ENCODE measurements at places on chromosomes 13 and 19.
A peak's percentile ranks its signal among the peaks of the same experiment; 100 is the strongest.

GRCh38 chr13:55553701-55554100, 1587.0 kb upstream of the PRR20A start:
- no peak for DNase-seq

GRCh38 chr13:80374901-80375300, 34.0 kb upstream of the SPRY2 start:
- DNase-seq: no peak

DNA sequence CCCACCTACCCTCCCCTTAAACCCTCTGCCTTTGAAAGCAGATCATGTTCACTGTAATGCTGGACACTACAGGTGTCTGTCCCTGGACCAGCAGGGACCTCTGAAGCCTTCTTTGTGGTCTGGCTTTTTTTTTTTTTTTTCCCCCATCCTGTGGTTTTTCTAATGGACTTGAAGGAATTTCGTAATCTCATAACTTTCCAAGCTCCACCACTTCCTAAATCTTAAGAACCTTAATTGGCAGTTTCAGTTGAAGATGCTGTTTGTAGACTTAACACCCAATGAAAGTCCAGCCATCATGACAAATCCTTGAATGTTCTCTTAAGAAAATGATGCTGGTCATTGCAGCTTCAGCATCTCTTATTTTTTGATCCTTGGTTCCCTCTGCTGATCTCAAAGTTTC, 45.0 kb upstream of the LRCH1 start:
- no peak for DNase-seq

DNA sequence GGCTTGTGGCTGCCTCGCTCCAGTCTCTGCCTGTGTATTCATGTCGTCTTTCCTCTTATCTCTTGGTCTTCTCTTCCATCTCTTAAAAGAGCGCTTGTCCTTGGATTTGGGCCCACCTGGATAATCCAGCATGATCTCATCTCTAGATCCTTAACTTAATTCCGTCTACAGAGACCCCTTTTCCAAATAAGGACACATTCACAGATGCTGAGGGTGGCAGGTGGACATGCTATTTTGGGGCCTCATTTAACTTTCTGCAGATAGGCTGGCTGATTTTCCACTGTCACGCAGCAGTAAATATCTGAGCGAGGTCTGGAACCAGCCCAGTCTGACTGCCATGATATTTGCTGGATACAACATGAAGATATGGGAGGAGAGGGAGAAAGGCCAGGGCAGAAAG, 41.5 kb upstream of the TSHZ3 start:
- DNase-seq: no peak

GRCh38 chr19:33191501-33191900, 2.6 kb upstream of the LRP3 start:
- DNase-seq: no peak

GRCh38 chr13:37481011-37481884, 117.3 kb downstream of the POSTN start:
- no peak for DNase-seq

DNA sequence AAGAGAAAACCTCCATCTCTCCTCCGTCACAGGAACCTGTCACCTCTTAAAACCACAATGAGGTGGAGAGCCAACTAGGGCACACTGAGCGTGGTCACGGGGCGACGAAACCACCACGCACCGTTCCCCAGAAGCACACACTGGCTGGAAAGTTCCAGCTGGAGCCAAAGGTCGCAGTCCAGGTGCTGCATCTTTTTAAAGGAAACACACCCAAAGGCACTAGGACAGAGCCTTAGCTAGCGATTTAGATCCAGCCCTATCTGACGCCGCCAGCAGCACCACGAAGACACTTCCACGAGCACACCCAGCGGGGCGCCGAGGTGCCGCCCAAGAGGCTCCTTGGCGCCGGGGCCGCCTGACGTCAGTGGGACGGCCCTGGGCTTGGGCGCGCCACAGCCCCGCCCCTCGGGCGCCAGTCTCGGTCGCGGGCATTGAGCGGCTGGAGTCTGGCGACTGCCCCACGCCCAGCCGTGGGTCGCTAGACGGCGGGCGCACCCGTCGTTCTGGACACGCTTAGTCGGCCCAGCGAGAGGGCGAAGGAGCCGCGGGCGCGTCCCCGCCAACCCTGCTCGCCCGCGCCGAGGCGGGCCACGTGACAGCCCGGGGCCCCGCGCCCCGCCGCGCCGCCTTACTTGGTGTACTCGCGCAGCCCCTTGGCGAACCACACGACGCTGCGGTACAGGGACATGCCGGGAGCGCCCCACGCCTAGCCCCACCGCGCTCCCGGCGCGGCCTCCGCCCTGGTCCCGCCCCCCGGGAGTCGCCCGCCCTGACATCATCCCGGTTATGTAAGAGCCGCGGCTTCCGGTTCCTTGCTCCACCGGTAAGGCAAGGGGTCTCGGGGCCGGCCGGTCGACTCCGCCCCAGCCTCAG, at the start of gene DHRS12:
TSS of gene DHRS12 (minus strand) at position 742 of the 873 bp plus-strand sequence. CDS start 4,504 bp downstream, outside the sequence.
- DNase-seq: peak; percentile 91

GRCh38 chr19:29711584-29712132, 3.4 kb downstream of the C19orf12 start:
- DNase-seq: no peak

DNA sequence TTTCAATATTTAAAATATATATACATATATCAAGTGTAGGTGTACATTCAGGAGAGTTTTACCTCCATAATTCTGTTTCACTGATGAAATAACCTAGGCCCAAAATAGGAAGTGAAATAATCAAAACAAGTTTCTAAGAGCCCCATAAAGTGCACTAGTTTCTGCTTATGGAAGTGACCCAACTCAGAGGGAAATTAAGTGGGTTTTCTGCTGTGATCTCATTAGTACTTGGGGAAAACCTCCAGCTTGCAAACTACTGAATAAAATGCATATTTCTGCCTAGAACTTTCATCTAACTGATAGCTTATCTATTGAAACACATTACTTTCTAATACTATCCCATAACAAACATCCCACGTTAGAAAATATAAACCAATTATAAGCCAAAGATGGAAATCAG, 45.4 kb upstream of the MIR17HG start:
- DNase-seq: peak; percentile 39

GRCh38 chr13:19048381-19048780, 133.2 kb downstream of the TUBA3C start:
- DNase-seq: no peak

DNA sequence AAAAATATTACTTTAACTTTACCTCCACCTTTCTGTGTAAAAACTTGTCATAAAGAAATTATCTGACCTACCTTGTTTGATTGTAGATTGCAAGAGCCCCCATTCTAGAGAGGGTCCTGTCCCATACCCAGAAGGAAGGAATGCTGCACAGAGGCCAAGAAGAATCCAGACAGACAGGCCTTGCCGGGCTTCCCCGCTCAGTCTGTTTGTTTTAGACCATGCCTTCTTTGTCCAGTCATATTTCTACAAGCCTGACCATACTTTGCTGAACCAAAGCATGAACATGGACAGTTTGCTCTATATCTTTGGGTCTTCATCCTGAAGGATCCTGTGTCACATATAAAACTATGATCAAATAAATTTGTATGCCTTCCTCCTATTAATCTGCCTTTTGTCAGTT, 95.8 kb upstream of the MYCBP2 start:
- no peak for DNase-seq

DNA sequence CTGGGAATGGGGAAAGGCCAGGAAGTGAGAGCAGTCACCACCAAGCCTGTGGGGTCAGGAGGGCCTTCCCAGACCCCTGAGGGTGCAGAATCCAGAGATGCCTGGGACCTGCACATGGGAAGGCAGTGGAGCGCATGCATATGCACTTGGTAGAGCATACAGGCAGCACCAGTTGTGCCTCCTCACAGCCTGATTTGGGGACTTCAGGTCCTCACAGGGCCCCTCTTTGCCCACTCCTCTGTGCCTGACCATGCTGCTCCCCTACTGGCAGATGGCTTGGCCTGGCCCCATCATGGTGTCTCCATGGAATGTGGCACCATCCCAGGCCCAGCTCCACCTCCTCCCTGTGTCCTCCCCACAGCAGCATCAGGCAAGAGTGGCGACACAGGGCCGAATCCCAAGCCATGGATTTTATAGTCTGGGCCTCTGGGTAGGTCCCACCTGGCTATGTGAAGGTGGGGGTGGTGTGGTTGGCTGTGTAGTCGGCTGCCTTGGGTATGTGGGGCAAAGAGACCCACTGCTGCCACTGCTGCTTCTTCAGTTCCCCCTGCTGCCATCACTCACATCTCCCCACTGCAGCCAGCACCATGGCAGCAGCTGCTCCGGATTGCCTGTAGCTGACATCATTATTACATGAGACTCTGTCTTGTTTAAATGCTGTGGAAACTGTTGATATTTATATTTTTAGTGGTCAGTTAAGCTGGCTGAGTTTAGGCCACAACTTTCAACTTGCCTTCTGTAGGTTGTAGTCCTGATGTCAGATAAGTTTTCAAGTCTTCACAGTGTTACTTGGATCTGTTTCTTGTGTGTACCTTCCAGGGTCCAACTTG, 247.0 kb downstream of the GPC6 start:
- DNase-seq: no peak

GRCh38 chr13:50376895-50377575, 361.8 kb downstream of the KCNRG start:
- DNase-seq: no peak
